ENCODE measurements at places on chromosomes 7 and 10.

- DNase-seq, result peak; percentile 91
These were observed at the start of gene BCL7B for GRCh38 chr7:73557397-73558257. TSS of gene BCL7B (minus strand) at chr7:73557690. CDS start at chr7:73557578, 112 bp downstream.

GRCh38 chr7:42617806-42618457, 293.9 kb downstream of the C7orf25 start:
- no peak for DNase-seq

GRCh38 chr7:44149571-44150465, 8.7 kb upstream of the MYL7 start:
- DNase-seq, result no peak

GRCh38 chr7:1028775-1029636, 15.3 kb upstream of the GPR146 start:
- peak; percentile 89 for DNase-seq

DNA sequence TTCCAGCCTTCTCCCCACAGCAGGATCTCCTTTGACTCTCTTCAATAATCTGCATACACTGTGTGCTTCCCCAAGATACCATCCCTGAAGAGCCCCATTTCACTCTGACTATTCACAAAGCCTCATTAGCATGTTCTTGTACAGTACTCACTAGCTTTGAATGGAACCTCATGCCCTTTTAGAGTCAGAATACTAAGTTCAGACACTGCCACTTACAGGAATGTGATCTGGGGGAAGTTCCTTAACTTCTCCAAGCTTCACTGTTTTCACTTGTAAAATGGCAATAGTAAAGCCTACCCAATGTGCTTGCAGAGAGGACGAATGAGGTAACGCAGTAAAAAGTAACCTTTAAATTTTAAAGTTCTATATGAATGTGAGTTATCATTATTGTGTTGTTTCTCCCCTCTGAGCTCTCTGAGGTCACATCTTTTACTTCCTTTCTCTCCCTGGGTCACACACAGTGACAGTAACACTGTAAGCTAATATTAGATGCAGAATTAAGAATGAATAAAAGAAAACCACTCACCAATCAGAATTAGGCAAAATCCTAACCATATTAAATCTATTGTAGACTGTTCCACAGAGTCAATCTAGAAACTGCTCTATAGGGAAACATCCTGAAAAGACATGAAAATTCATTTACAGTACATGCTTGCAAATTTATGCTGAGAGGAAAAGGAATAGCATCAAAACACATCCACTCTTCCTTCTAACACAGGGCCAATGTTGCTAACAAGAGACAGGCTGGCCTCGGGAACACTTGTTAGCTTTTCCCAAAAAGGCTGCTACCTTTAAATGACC, 64.2 kb upstream of the IL6 start:
- no peak for DNase-seq

- no peak for DNase-seq
These were observed 78.1 kb upstream of the RHEB start for GRCh38 chr7:151597541-151598444.

DNA sequence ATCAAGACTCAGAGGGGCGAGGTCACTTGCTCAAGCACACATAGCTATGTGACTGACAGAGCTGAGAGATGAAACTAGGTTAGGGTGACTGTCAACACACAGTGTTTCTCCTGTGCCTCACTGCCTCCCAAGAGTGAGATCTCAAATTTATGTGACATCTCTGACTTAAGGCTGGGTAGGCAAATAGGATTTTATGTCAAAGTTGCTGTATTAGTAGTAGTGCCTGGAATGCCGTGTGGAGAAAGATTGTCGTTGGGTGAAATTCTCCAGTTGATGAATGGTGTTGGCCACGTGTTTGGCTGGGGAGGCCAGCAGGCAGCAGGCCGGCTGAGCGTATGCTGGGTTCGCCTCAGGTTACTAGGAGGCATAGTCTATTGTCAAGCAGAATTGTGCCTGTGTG, 148.3 kb upstream of the BMPER start:
- DNase-seq, result no peak

DNA sequence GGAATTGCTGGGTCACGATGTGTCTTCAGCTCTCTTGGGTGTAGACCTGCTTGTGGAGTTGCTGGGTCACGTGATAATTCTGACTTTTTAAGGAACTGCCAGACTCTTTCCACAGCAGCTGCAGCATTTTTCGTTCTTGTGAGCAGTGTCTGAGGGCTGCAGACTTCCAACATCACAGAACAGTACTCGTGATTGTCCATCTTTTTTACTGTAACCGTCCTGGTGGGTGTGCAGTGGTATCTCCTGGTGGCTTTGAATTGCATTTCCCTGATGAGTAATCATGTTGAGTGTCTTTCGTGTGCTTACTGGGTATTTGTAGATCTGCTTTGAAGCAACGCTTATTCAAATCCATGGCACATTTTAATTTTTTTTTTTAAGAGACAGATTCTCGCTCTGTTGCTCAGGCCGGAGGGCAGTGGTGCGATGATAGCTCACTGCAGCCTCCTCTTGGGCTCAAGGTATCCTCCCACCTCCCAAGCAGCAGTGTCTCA, 22.7 kb downstream of the INPP5A start:
- no peak for DNase-seq

DNA sequence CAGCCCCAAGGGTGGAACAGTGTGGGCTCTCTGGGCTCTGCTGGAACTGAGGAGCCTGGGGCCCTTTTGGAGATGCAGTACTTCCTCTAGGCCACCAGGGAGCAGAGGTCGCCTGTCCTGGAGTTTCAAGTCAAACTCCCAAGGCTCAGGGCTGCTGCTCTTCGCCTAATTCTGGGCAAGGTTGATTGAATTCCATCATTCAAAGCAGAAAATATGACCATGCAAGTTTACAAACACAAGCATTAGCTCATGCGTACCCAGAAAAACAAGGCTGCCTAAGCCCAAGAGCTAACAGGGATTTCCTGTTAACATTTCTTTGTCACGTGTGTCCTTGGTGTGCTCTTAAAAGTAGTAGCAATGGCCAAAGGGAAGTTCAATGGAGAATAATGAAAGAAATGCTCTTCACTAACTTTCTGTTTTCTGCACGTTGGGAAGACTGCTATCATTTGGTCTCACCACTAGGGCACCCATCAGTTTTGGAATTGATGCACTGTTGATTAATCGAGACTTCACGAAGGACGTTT, 20.1 kb downstream of the LDB3 start:
- no peak for DNase-seq

- no peak for DNase-seq
These were observed 827.6 kb upstream of the AUTS2 start for GRCh38 chr7:68770649-68771048.

DNA sequence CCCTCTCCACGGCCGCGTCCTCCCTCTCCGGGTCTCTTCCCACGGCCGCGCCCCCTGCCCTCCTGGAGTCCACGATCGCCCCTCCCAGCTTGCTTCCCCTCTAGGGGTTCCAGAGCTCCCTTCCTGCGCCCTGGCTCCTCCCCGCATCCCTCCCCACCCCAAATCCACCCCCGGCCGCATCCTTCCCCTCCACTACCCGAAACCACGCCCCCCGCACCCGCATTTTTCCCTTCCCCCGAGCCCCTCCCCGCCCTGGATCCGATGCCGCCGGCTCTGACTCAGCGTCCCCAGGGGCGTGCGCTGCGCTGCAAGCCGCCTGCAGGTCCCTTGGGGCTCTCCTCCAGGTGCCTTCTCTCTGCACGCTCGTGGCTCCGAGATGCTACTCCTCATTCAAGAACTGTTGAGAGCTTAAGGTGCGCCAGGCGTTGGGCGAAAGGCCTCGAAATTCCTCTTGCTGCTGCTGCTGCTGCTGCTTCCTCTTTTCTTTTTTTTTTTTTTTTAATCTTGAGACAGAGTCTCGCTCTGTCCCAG, 372 bp upstream of the TMEM130 start:
- DNase-seq, result peak; percentile 74

DNA sequence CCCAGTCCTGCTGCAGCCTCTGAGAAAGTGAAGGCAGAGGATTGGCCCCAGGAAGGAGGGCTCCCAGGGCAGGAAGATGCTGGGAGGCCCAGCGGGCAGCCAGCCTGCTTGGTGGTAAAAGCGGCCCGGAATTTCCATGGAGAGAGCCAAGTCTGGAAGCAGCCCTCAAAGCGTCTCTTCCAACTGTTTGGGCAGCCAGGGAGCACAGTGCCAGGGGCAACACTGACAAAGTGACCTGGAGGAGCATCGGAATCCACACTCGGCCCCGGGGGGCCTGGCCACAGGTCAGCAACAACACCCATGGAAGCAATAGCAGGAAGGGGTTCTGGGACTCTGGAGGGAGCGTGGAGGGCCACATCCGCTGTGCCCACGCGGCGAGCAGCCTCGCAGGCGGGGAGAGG, 63.2 kb upstream of the FGFR2 start:
- peak; percentile 34 for DNase-seq

DNA sequence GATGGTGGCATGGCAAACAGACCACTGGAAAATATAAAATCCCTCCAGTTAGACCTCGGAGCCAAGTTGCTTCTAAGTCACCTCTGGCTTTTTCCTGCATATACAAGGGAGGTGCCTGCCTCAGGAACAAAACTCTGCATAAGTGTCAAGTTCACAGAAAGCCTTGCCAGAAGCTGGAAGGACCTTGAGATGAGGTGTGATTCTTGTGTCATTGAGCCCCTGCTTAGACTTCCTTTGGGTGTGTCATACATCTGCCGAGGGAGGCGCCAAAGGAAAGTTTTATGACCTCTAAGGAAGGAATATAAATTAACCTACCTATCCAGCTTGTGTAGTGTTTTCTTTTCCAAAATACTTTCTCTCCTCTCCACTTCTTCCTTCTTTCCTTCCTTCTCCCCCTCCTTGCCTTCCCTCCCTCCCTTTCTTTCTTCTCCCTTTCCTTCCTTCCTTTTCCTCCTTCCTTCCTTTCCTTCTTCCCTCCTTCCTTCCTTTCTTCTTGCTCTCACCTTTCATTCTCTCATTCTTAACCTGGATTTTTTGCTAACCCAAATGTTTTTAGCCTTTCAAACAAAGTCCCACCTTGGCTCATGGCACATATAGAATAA, 75.2 kb downstream of the TRIL start:
- no peak for DNase-seq

GRCh38 chr7:74461970-74462706, 8.4 kb downstream of the GTF2IRD1 start:
- no peak for DNase-seq

DNA sequence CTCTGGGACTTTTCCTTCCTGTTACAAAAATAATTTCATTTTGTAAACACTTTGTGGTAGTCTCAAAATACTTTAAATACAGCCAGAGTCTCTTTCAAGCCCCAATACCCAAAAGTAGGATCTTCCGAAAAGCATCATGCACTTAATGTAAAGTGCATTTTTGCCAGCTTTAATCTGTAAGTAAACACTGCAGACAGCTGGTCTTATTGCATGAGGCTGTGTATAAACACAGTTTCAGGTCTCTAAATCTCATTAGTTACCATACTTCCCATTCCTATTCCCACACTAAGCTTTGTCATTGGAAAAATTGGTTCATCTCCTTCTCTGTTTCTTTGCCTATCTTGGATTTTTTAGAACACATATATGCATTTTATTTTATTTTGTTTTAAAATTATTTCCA, 87.6 kb upstream of the GNAI1 start:
- DNase-seq, result no peak

GRCh38 chr7:20798081-20798693, 11.5 kb upstream of the SP8 start:
- DNase-seq, result peak; percentile 86

DNA sequence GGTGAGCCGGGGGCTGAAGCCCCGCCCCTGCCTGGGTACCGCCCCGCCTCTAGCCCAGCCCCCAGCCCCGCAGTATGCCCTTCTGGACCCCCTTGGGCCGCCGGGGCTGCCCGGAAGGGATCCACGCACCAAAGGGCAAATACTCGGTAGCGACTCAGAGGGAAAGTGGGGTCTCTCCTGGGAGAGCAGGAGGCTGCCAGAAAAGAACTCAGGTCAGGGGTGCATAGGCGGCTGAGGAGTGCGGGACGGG, 796 bp downstream of the FBXL15 start:
- no peak for DNase-seq

DNA sequence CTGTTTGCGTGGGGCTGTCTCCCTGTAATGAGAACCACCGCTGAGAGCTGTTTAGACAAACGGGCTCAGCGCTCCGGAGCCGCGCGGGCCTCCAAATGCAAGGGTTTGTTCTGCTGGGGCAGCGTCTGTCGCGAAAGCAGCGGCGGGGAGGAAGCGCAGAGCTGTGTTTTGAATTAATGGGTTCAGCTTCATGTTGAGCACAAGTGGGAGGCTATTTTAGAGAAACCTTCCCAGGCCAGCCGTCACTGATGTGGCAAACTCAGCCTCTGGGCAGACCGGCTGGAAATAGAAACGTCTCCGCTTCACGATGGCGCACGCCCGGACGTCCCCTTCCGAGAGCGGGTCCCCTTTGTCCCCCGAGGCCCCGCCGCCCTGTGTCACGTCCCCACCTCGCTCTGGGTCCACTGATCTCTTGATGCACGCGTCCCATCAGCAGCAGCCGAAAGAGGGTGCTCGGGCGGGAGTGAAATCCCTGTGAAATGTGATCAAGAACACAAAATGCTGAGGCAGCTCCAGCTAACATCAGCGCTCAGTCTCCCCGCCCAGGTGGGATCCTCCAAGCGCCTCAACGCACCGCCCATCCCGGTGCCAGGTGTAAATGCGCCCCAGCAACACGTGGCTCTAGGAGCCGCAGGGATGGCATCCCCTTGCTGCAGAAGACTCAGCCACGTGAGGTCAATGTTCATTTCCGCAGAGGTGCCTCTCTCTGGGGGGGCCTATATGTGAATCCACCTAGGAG, 44.9 kb downstream of the BAMBI start:
- peak; percentile 68 for DNase-seq

- DNase-seq, result no peak
These were observed 100.6 kb upstream of the MDFIC start for GRCh38 chr7:114821030-114821900.

GRCh38 chr7:24820730-24821044, 63.4 kb upstream of the GSDME start:
- no peak for DNase-seq

- peak; percentile 78 for DNase-seq
These were observed 153.7 kb downstream of the FANK1 start for GRCh38 chr10:126049759-126050700.

- peak; percentile 51 for DNase-seq
These were observed 296.8 kb downstream of the DNAJB6 start for GRCh38 chr7:157633465-157634185.

DNA sequence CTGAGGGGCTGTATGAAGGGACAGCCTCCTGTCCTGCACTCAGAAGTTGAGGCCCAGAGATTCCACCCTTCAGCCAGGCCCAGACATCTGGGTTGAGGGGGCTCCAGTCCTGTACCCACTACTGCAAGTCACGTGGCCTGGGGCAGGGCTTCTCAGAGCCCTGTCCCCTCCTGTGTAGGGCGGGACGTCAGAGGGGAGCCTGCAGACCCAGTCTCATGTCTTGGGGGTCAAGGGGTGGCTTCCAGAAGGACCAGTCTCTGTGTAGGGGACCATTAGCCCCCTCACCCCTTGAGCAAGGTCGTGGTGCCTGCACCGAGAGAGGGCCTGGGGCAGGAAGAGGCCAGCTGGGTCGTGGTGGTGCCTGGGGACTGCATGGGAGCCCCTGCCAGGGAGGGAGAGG, 593 bp upstream of the PILRA start:
- peak; percentile 64 for DNase-seq

Data from upper lobe of right lung (tissue), 1 donor.